Activated naive CD8-positive, alpha-beta T cell treated with anti-CD3 and anti-CD28 coated beads, Interleukin-2, amount 50 U/mL, for 16 hours (primary cell): ENCODE measurements at places on chromosomes 7 and 10.

DNA sequence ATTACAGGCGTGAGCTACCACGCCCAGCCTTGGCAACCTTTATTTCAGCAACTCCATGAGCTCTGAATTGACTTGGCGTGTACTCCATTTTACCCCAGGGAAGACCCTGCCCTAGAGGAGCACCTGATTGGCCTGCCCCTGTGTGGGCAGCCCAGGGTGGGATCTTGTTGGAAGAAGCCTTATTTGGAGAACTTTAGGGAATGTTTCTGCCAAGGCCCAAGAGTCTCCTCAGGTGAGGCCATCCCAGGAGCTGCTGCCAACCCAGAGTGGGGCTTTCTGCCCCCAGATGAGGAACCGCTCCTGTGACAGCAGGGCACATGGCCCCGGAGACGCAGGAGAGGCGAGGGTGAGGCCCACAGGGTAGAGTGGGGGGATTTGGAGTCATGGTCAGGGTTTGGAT lies 42.0 kb downstream of the VWA2 start:
- DNase-seq = no peak

- DNase-seq = no peak
Observed at GRCh38 chr7:11328309-11328708, 354.6 kb downstream of the PHF14 start.

- no peak for DNase-seq
Observed at GRCh38 chr7:139876622-139877283, 47.7 kb downstream of the TBXAS1 start.

DNA sequence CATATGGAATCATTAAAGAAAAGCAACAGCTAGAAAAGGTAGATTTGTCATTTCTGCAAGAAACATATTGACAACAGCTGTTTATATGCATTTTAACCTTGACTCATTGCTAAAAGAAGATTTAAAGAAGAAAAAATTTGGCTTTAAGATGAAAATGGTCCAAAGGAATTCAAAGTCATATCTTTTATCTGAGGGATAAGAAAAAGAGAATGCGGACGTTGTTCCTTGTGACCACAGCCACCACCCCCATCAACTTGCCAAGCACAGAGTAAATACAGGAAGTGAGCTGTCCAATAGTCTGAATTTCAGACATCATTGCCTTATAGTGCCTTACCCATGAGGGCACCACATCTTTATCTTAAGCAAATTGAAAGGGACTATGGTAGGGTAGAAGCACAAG lies 7.3 kb upstream of the CRPPA start:
- DNase-seq = no peak
